Cerebellar cortex (tissue), 1 donor: ENCODE measurements at places on chromosomes 12 and 14.

DNA sequence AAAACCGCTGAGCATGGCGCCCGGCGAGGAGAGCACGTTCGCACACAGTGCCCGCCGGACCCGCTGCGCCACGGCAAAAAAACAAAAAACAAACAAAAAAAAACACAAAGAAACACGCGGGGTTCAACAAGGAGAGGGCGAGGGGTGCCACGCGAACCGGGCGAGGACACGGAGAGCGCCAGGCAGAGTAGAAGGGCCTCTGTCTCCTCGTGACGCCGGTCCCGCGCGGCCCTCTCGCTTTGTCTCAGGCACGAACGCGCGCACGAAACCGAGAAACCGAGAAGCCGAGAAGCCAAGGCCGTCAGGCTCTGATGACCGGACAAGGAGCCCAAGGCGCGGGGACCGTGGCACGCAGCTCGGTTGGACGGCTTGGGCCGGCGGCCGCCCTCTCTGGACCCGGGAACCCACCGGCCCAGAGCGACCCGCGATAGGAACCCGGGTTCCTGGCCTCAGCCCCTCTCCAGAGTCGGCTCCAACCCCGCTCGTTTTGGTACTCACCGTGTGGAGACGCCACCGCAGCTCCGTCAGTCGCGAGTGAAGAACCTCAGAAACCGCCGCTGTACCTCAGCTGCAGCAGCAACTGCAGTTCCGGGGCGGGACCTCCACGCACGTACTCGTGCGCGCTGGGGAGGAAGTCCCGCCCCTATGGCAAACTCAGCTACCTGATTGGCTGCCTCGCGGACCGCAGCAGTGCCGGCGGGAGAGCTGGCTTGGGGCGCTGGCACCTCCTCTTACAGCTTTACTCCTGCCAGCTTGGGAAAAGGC, at the start of the genes DDX24 and IFI27L1:
TSS of gene DDX24 (minus strand) at position 582 of the 765 bp plus-strand sequence. CDS start 1,460 bp downstream, outside the sequence.
TSS of gene IFI27L1 (plus strand) at position 690 of the 765 bp plus-strand sequence. CDS start 15,628 bp downstream, outside the sequence.
- peak; percentile 96 for DNase-seq

- no peak for DNase-seq
Measured at GRCh38 chr12:92395322-92395721, 249.7 kb upstream of the BTG1 start.

DNA sequence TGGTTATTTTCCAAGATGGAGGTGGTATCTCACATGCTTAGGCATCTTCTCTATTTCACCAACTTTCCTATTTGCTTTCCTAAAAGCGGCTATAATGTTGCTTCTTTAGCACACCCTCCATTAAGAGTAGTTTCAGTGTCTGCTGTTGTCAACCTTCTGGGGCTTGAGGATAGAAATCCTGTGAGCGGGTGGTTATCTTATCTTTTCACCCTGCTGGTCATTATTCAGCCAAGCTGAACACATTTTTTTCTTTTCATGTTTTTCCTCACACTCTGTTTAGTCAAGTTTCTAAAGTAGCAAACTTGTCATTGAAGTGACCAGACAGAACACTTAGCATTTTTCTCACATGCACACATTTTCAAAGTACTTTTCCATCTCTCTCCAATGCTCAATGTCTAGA, 104.5 kb downstream of the SLC8A3 start:
- DNase-seq: no peak

GRCh38 chr14:92280554-92281262, 42.3 kb upstream of the SLC24A4 start:
- no peak for DNase-seq

- no peak for DNase-seq
Measured at GRCh38 chr12:24918596-24918995, 30.3 kb downstream of the BCAT1 start.

GRCh38 chr14:91306547-91306946, 62.0 kb upstream of the GPR68 start:
- DNase-seq: no peak

DNA sequence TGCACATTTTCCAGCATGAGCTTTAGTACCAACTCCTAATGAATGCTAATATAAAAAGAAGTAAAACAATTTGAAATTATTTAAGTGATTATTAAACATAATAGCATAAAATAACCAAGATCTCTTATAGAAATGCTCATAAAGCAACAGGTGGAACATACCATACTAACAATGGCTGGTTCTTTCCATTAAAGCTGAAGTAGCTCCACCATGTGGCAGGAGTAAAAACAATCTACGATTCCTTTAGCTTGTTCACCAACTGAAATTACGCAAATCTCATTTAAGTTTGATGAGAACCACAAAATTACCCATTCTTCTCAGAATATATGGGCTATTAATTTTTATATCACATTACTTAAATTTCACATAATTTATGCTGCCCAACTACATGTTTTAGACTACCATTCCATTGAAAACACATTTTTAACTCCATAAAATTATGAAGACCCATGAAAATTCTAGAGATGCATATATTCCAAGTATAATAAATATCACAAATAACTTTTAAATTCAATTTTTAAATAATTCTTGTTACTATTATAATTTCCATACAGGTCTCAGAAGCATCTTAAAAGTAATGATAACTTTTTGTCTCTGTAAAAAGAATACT, 213.6 kb downstream of the DAD1 start:
- peak; percentile 22 for DNase-seq

DNA sequence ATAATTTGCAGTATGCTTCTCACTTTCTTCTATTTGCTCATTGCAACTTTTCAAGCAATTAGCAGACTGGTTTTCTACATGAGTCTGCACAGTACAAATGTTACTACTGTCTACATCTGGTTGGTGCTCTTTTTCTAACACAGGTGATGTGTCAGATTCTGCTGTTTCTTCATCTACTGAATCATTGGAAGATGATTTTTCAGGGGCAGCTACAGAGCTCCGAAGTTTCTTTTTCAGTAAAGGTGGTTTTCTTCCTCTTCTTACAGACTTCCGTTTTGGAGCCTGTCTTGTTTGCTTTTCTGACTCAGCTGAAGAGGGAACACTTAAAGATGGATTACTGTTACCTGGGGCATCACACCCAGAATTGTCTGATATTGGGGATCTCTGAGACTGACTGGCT, 62.1 kb downstream of the SCAF11 start:
- DNase-seq: no peak

- DNase-seq: no peak
Measured at GRCh38 chr14:74281069-74281468, 21.7 kb downstream of the ABCD4 start.

- no peak for DNase-seq
Measured at GRCh38 chr12:69204191-69204590, 35.2 kb upstream of the CPSF6 start.

DNA sequence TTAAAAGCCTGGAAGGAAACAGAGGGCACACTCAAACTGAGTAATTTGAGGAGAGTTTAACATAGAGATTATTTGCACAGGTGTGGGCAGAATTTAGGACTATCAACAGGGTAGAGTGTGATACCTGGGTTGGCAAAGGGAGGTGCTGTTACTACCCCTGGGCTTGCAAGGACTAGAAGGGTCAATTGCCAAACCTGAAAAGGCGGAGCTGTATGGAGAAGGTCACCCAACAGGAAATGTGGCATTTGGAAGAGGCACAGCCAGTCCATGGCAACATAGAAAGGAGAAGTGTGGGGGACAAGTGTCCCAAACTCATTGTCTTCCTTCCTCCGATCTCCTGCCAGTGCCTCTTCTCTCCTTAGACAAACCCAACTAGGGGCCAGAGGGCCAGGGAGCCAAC, 21.6 kb upstream of the MED13L start:
- no peak for DNase-seq

- no peak for DNase-seq
Measured at GRCh38 chr14:50892255-50892654, 20.4 kb downstream of the ABHD12B start.

DNA sequence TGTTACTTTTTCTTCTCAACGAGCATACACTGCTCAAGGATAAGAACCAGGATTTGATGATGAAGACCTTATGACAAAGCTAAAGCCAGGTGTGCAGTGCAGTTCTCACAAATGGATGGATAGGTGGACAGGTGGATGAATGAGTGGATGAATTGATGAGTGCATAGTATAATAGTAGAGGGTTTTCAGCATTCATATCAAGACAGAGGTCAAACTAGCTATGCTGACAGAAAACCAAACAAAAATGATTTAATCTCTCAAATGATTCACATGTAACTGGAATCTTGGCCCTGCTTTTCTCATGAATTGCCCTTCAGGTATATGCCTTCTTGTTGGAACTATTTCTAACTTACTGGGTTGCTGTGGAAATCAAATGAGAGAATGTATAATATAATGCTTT, 240.9 kb downstream of the BCAT1 start:
- DNase-seq: no peak

DNA sequence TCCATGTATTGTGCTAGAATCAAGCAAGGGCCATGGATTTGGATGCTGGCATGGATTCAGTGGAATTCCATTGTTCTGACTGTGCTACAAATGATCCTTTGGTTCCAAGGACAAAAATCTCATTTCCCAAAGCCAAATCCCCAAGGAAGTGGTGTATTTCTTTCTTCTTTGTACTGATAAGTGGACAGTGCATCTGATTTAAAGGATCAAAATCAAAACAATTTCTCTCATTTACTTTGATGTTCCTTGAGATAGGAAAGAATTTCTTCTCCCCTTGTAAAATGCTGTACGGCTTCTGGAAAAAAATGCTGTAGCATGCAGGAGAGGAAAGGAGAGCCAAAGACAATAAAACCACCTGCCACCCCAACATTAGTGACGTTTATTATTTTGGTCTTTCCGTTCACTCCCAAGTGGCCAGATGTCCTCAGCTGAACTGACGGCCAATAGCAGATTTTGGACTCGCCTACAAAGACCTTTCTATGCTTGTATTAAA, 185.7 kb downstream of the PRKD1 start:
- peak; percentile 2 for DNase-seq

- DNase-seq: no peak
Measured at GRCh38 chr12:83613586-83614110, 926.9 kb downstream of the TMTC2 start.

DNA sequence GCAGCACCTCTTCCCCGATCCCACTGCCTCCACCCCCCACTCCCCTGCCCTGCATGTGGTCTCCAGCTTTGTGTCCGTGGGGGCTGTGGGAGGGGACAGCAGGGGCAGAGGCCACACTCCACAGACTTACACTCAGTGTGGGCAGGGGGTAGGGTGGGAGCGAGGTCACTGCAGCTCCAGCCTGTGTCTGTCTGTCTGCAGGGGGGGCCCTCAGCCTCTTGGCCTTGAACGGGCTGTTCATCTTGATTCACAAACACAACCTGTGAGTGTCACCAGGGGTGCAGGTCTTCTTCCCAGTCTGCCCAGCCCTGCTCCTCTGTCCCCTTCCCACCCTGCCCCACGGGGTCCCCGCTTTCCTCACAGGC, 6.5 kb downstream of the NOC4L start:
- no peak for DNase-seq

GRCh38 chr12:89752341-89752740, 43.7 kb upstream of the ATP2B1 start:
- DNase-seq: no peak

DNA sequence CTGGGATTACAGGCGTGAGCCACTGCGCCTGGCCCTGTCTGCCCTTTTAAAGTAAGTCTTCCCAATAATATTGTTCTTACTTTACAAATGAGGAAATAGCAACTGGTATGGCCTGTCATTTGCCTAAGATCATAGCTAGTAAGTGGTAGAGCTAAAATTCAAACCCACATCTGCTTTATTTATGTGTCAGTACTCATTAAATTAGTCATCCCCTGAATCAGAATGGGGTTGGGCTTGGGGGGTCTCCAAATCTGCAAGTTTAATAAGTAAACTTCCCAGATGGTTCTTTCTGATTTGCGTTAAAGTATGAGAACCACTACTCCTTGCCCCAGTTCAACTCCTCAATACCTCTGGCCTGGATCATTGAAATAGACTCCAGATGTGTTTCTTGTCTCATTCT, 96.2 kb downstream of the FAR2 start:
- DNase-seq: no peak

- DNase-seq: peak; percentile 61
Measured at GRCh38 chr14:21070610-21071224, 613 bp downstream of the ARHGEF40 start.

DNA sequence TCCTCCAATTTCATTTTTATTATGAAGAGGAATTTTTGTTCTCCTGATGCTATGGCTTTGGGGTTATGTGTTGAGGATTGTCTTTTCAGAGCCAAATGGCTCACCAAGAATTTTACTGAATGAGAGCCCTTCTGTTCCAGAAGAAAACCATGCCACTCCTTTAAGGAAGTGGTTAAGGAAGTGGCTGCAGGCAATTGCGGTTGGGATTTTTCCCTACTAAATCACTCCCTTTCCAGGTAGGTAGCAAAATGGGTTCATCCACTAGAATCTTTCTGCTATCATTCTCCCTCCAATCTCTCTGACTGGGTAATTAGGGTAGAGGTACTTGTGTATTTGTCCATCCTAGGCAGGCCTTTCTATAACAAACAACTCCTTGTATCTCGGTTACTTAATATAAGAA, 163.1 kb downstream of the TTC8 start:
- DNase-seq: no peak

GRCh38 chr12:32502693-32503502, 103.5 kb downstream of the FGD4 start:
- peak; percentile 24 for DNase-seq

GRCh38 chr14:104583424-104584306, 4.1 kb downstream of the C14orf180 start:
- no peak for DNase-seq

DNA sequence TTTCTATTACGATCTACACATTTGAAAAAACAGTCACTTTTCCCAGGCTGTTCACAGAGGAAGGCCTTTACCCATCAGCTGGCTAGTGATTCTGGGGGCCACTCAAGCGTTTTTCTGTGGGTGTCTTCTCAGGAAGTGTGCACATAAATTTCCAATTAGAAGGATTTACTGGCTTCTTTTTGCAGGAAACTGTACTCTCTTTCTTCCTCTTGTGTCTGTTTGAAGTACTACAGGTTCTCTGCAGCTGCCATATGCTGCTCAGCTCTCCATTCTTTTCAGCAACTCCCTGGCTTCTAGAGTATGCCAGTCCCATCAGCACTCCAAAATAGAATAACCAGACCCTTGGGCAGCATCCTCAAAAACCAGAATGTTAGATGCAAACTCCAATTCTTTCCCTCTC, 110.4 kb upstream of the NAV3 start:
- DNase-seq: no peak

DNA sequence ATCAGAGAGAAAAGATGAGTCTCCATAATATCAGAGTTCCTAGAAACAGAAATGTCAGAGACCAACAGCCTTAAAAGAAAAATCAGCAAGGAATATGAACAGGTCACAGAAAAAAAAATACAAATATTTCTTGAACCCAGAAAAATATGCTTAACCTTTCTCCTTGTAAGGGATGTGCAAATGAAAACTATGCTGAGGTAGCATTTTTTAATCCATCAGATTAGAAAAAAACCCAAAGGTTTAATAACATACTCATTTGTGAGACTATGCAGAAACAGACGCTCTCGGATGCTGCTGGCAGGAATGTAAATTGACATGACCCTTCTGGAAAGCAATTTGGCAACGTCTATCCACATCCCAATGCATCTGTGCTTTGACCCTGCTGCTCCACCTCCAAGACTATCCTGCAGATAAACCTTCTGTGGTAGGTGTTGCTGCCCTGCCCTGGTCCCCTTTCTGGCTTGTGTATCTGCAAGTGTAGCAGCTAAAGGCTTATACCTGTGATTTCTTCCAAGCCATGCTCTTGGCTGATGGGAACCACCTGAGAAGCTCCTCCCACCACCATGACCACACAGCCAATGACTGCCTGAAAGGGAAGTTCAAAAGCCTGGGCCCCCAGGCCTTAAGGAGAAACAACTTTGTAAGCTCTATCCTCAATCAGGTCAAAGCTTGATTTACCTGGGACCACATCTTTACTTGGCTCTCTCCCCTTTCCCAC, 49.4 kb downstream of the LTBP2 start:
- DNase-seq: peak; percentile 23

GRCh38 chr12:105552056-105552455, 221.6 kb downstream of the C12orf75 start:
- peak; percentile 68 for DNase-seq
